ENCODE measurements at places on chromosomes 4 and X. TPM values are rescaled to one million over a fixed set of nuclear protein-coding genes. Genes with fewer than 3 reads are reported as not detected.

Gene RNF128
- not detected for total RNA-seq

Gene TMEM35A
- not detected for total RNA-seq

Gene GCNA
- total RNA-seq = 8.4 TPM

Gene CNKSR2
- 4.4 TPM for total RNA-seq

Gene DUSP9
- total RNA-seq = not detected

Gene CYP4V2
- 20.4 TPM for total RNA-seq

Gene ANK2
- total RNA-seq = 6.6 TPM

Gene APBB2
- total RNA-seq = 6.8 TPM

Gene CXCL3
- total RNA-seq = not detected

Gene DIPK2B
- total RNA-seq = not detected

Gene EGFL6
- 2.4 TPM for total RNA-seq

Gene LNX1
- total RNA-seq = not detected

Gene STAP1
- 22.0 TPM for total RNA-seq

Gene HEPH
- not detected for total RNA-seq

Gene GIMD1
- total RNA-seq = not detected

Gene DCAF8L2
- total RNA-seq = not detected

Gene MAOB
- 0.10 TPM for total RNA-seq

Gene MID1
- 0.60 TPM for total RNA-seq

Gene TMEM184C
- 15.7 TPM for total RNA-seq

Gene FGF5
- total RNA-seq = not detected

Gene PHEX
- 1.4 TPM for total RNA-seq

Gene FAM47E
- total RNA-seq = not detected

Gene GABRE
- total RNA-seq = not detected

Gene TMPRSS11B
- not detected for total RNA-seq

Gene SATL1
- not detected for total RNA-seq
